ENCODE measurements at places on chromosomes 6 and 20. TPM values are rescaled to one million over a fixed set of nuclear protein-coding genes. Genes with fewer than 3 reads are reported as not detected.

DNA sequence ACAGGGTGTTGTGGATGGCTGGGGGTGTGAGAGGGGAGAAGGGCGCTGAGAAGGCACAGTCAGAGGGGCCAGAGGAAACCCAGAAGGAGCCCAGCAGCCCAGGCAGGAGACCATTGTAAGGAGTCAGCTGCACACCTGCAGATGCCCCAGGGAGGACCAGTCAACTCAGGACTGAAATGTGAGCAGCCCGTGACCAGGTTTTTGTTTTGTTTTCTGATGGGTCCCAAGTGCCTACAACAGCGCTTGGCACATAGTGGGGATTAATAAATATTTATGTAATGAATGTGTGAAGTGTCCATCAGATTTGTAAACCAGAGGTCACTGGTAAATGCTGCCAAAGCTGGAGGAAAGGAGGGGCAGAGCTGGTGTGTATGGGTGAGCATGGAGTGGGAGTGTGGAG is 30.2 kb downstream of the TRAM2 start:
- peaks cover 80% of the 10 kb centered on the region for H3K4me1 ChIP-seq
- H3K27ac ChIP-seq, result no peak overlapping the region
- no peak overlapping the region for H3K4me3 ChIP-seq

FAM217A gene
- not detected for total RNA-seq

GRCh38 chr6:4653141-4653540 is 123.1 kb upstream of the CDYL start:
- no peaks in the 10 kb centered on the region for H3K27me3 ChIP-seq
- H3K4me1 ChIP-seq, result peaks cover 11% of the 10 kb centered on the region
- no peak for DNase-seq
- H3K4me3 ChIP-seq, result no peak overlapping the region
- no peaks in the 10 kb centered on the region for H3K36me3 ChIP-seq

PNPLA1 gene
- total RNA-seq, result not detected

DNA sequence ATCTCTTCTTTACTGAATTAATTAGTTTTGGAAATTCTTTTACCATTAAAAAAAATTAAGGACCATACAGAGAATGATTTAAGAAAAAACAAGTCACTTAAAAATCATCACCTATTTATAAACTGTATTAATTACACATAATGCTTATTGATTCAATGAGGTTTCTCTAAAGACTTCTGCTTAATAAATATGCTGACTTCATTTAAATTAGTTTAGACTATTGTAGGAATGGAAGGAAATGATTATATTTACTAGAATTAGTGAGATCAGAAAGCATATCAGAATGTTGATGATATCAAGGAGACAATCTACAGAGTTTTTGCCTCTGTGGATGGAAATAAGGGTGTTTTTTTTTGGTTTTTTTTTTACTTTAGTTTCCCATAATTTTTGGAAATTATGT is 34.6 kb upstream of the SMIM28 start:
- H3K27ac ChIP-seq, result no peak overlapping the region
- H3K36me3 ChIP-seq, result no peaks in the 10 kb centered on the region
- H3K27me3 ChIP-seq, result no peaks in the 10 kb centered on the region
- DNase-seq, result no peak

DNA sequence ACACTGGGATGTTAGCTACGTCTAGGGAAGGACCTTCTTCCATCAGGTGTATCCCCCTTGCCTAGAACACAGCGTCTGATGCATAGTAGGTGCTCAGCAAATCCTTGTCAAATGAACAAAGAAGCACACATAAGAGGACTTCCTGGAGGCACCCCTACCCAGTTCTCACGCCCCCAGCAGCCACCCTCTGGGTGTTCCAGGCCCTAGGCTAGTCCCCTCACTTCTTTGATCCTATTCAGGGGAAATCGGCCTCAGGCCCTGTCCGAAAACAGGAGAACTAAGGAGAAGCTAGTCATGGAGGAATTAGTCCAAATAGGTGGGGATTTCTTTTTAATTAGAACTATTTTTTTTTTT is 84.7 kb upstream of the SIRPA start:
- H3K4me1 ChIP-seq, result peaks cover 50% of the 10 kb centered on the region
- no peaks in the 10 kb centered on the region for H3K27me3 ChIP-seq
- H3K4me3 ChIP-seq, result no peak overlapping the region
- DNase-seq, result peak; percentile 12
- H3K36me3 ChIP-seq, result no peaks in the 10 kb centered on the region

LY86 gene
- total RNA-seq, result not detected

GRCh38 chr20:57837208-57838035 is 127.6 kb upstream of the PMEPA1 start:
- H3K27me3 ChIP-seq, result no peaks in the 10 kb centered on the region
- H3K4me3 ChIP-seq, result no peak overlapping the region
- no peak for DNase-seq
- H3K36me3 ChIP-seq, result no peaks in the 10 kb centered on the region
- no peak overlapping the region for H3K27ac ChIP-seq

DNA sequence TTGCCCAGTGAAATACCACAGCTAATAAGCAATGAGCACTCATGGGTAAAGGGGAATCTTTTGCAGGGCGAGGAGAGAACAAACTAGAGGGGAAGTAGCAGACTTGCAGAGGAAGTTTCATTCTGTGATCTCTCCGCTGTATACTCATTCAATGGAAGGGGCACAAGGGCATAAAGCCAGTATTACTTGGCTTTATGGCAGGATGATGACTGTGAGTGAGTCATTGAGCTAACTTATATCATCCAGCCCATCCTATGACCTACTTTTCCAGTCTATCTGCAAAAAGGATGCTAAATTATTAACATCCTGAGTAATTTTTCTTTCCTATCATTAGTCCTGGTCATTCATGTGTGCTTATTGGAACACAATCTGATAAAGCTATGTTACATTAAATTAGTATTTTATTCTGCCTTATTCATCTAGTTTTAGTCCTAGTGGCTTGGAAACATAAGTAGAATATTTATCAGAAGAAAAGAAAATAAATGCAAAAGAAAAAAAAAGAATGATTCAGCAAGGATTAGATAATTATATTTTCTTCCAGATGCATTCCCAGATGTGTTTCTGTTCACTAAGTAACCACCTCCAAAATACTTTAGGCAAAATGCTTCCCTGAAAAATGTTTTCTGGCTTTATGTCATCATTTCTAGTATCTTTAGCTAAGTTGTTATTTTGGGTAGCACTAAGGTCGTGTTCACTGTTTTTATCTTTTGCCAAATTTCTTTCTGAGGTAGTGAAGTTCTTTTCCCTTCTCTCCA is 471.7 kb downstream of the CDKAL1 start:
- H3K27me3 ChIP-seq, result no peaks in the 10 kb centered on the region
- H3K4me1 ChIP-seq, result peaks cover 34% of the 10 kb centered on the region

DNA sequence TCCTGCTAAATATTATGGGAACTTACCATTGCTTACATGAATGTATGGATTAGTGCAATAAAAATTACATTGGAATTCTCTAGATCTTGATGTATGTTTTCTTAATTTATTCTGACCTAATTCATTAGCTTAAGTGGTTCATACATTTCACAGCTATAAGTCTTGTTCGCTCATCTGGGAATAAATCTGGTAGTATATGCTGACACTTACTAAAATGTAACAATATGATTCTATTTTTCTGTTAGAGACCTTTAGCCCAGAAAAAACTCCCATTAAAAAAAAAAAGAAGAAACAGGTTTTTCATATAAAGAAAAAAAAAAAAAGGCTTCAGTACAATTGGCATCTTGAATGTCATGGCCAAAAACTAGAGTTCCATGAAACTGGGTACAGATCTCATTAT is 394.1 kb upstream of the AGPAT4 start:
- DNase-seq, result no peak
- H3K27me3 ChIP-seq, result no peaks in the 10 kb centered on the region
- H3K36me3 ChIP-seq, result no peaks in the 10 kb centered on the region
- no peaks in the 10 kb centered on the region for H3K4me1 ChIP-seq
- H3K27ac ChIP-seq, result no peak overlapping the region

SLC17A3 gene
- total RNA-seq, result not detected

NDUFAF4 gene
- total RNA-seq, result 44.6 TPM

DNA sequence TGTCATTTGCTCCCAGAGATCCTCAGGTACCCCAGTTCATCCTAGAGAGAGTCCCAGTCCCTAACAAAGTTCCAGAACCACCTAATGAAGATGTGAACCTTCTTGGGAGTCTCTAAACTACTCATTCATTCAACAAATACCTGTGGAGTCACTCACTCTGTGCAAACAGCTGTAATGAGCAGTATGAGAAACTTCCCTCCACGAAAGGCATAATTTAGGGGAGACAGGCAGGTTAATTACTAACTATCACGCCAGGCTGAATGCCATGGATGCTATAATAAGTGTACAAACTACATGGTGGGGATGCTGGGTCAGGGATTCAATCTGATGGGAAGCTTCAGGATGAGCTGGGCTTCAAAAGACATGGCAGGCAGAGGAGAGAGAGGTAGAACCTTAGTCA is 70.1 kb upstream of the AFDN start:
- H3K4me1 ChIP-seq, result no peaks in the 10 kb centered on the region
- no peak overlapping the region for H3K27ac ChIP-seq
- H3K27me3 ChIP-seq, result no peaks in the 10 kb centered on the region
- no peaks in the 10 kb centered on the region for H3K36me3 ChIP-seq

RAB22A gene
- total RNA-seq, result 16.3 TPM

DNA sequence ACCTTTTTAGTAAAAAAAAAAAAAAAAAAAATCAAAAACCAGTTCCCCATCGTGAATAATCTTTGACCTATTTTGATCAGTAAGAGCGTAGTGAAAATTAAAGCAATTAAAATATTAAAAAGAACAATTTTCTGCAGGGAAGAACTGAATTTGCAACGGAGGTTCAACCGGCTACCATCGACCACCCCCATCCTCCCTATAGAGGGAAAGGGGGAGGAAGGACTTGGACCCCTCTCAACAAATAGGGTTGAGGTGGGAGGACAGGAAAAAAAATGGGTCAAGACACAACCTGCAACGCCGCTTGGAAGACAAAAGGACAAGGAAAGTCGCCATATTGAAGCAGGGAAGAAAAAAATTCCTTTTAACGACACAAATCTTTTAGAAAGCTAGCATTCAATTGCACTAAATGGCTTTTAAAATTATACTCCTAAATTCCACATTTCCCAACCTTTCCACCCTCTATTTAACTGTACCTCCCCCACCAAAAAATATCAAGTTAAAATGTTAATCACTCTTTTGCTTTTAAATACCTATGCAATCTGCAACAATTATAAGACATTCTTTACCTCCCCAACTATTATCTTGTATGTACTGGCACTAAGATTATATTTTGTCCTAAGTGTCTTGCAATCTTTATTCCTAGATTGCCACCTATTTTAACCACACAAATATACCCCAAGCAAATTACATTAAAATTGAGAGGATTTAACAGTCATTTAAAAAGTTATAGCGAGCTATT is 1.7 kb downstream of the PPP1R10 start:
- H3K4me1 ChIP-seq, result peaks cover 21% of the 10 kb centered on the region
- H3K36me3 ChIP-seq, result peaks cover 7% of the 10 kb centered on the region
- no peaks in the 10 kb centered on the region for H3K27me3 ChIP-seq
- H3K4me3 ChIP-seq, result peak overlapping the region; percentile 65

GRCh38 chr20:59668926-59669850 is 64.8 kb downstream of the PHACTR3 start:
- no peak overlapping the region for H3K4me3 ChIP-seq
- no peaks in the 10 kb centered on the region for H3K36me3 ChIP-seq
- no peaks in the 10 kb centered on the region for H3K4me1 ChIP-seq
- no peak for DNase-seq
- no peak overlapping the region for H3K27ac ChIP-seq
- no peaks in the 10 kb centered on the region for H3K27me3 ChIP-seq

DNA sequence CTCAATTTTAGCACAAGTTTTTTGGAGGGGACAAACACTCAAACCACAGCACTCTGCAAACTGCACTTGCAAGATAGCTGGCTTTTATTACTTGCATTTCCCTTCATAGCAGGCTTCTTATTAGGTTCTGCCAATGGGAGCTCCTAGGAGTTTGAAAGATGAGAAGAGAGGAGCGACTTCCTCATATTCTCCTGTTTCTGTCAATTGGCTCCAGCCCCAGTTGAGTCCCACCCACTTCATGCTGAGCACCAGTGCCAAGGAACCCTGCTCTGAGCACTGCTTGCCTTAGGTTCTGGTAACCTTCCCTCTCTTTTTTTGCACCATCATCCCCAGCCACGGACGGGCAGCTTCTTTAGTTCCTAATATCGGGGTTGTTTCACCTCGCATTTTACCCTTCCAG is 67.9 kb downstream of the PSMB1 start:
- H3K27ac ChIP-seq, result no peak overlapping the region
- H3K4me1 ChIP-seq, result no peaks in the 10 kb centered on the region
- DNase-seq, result no peak

SIRPB2 gene
- 9.5 TPM for total RNA-seq

DNA sequence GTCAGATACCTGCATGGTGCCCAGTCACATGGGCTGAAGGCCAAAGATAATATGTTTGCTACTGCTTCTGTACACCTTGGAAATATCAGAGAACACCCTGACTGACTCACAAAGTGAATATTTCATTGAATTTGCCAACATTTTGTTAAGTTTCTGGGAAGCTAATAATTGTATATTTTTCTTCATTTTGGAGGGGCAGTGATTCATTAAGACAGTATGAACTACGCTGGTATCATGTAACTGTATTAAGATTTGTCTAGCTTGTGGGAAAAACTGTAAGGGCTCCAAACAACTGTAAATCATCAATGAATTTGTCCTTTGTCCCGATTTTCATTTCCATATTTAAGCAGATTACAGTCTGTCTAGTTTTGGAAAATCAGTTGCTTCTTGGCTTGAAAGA is 102.3 kb upstream of the CCN2 start:
- H3K27ac ChIP-seq, result no peak overlapping the region
- no peak overlapping the region for H3K4me3 ChIP-seq
- H3K27me3 ChIP-seq, result no peaks in the 10 kb centered on the region
- H3K36me3 ChIP-seq, result no peaks in the 10 kb centered on the region
- no peak for DNase-seq
- no peaks in the 10 kb centered on the region for H3K4me1 ChIP-seq

DNA sequence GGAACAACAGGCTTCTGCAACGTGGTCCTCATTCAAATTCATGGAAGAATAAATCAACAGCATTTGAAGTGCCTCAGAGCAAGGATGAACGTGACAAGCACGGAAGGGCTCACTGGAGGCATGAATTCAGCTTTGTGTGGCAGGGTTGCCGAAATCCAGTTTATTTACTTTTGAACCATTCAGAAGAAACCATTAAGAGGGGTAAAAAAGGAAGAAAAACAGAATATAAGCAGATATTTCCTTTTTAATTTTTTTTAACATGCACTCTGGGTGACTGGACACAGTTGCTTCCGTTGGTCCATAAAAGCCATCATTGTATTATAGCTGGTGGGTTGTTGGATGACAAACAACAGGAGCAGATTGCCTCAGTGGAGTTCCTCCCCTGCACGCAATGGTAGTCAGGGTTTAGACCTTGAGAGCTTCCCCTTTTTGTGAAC is 17.3 kb upstream of the SNRPB2 start:
- no peak overlapping the region for H3K4me3 ChIP-seq
- H3K27me3 ChIP-seq, result peaks cover 1% of the 10 kb centered on the region
- no peaks in the 10 kb centered on the region for H3K36me3 ChIP-seq
- DNase-seq, result no peak
- H3K4me1 ChIP-seq, result no peaks in the 10 kb centered on the region

PAK1IP1 gene
- total RNA-seq, result 20.6 TPM

Data from endothelial cell of umbilical vein (primary cell).